Cortex of kidney (tissue), 1 donor: ENCODE measurements at places on chromosomes 11 and 22.

DNA sequence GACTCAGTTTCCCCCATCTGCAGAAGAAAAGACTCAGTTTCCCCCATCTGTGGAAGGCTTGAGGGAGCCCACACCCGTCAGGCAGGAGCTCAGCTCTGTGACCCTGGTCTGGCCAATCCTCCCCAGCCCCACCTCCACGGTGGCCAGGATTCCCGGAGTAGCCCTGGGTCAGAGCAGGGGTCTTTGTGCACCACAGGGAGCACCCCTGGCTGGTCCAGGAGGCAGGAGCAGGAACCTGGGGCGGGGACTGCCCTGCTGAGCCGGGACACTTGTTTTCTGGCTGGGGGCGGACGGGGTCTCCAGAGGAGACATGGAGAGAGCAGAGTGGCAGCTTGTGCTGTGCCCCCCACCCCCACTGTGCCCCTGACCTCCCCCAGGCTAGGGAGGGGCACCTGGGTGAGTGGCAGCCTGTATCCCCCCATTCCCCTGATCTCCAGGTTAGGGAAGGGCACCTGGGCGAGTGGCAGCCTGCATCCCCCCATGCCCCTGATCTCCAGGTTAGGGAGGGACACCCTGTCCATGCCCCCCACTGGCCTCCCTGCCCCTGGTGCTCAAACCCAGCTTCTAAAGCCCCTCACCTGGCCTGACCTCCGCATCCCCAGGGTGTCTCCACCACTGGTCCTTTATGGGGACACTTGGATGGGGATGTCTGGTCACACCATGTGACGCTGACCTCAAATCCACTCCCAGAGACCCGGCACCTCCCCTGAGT lies 18.8 kb downstream of the IL17REL start:
- no peak for DNase-seq

DNA sequence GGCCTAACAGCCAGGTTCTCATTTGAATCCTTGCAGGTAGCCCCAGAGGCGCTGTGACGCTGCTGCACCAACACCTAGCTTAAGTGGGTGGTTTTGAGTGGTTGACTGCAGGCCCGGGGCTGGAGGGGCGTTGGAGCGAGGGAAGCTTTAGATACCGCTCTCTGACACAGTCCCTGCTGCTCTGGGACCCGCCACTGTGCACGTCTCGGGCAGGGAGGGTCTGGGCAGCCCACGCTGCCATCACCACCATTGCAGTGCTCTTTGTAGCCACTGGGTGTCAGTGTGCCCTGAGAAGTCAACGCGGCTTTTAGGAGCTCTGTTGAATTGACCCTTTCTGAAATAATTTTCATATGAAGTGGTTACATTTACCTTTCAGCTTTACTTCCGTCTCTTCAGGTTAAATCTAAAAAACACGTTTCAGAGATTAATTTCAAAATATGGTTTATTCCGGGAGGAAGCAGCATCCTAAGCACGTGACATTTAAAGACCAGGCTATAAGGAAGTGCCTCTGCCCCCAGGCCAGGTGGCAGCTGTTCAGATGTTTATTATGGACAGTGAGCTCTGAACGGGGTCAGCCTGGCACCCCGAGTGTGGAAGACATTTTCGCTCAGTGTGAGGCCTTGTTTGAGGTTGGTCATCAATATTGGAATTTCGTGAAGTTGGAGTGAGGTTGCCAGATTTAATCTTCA lies 30.9 kb upstream of the PARVB start:
- DNase-seq, result no peak

- DNase-seq, result no peak
Observed at GRCh38 chr11:106619320-106619990, 398.8 kb downstream of the GUCY1A2 start.

- DNase-seq, result no peak
Observed at GRCh38 chr11:29996016-29996415, 20.8 kb downstream of the KCNA4 start.

DNA sequence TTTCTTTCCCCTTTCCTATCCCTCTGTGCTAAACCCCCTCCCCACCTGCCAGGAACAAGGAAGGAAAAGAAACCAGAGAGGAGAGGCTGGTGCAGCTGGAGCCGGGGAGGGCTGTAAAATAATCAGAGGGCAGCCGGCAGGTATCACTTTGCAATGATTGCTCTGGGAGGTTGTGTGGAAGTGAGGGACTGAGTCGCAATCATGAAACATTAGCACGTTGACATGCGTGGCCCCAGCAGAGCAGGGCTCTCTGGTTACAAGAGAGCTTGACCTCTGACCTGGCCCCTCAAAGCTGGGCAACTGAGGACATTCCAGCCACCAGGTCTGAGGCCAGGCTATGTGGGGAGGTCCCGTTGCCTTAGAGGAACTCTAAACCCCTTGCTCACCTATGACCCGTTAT lies 170.8 kb upstream of the BDNF start:
- no peak for DNase-seq

- no peak for DNase-seq
Observed at GRCh38 chr11:69005183-69005630, 7.8 kb downstream of the MRGPRF start.

- no peak for DNase-seq
Observed at GRCh38 chr11:7657306-7658025, 15.8 kb downstream of the CYB5R2 start.

DNA sequence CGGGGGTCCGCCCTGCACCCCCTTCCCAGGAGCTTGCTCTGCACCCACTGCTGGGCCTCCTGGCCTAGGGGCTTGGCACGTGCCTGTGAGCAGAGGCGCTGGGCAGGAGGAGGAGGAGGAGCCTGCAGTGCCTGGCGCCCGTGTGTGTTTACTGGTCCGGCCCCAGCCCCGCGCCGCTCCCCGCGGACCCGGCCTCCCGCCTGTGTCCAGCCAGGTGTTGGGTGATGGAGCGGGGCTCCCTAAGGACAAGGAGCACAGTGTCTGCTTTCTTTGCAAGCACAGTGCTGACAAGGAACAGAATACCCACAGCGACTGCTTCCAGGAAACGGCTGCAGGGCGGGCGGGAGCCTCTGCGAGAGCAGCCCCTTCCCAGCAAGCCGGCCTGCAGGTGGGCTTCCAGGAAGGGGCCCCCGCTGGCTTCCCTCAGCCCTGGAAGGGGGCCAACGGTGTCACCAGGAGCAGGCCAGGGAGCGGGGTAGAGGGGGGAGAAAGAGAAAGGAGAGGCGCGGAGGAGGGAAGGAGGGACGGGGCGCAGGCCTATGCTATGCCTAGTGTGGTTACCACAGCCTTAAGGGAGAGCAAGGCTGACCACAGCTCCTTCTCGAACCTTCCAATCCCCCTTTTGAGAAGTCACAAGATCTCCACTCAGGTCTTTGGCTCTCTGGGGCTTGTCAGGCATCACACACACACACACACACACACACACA lies 6.6 kb downstream of the H19 start:
- no peak for DNase-seq

DNA sequence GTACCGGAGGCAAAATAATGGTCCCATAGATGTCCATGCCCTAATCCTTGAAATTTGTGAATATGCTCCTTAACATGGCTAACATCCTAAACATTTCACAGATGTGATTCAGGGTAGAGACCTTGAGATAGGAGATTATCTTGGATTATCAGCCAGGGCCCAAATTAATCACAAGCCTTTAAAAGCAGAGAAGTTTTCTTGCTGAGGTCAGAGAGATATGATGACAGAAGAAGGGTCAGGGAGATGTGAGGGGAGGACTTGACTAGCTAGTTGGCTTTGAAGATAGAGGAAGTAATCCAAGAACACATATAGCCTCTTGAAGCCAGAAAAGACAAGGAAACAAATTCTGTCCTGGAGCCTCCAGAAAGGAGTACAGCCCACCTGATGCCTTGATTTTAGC lies 19.1 kb upstream of the FDX1 start:
- DNase-seq, result no peak

GRCh38 chr11:17764446-17765218 lies 30.1 kb downstream of the KCNC1 start:
- no peak for DNase-seq

DNA sequence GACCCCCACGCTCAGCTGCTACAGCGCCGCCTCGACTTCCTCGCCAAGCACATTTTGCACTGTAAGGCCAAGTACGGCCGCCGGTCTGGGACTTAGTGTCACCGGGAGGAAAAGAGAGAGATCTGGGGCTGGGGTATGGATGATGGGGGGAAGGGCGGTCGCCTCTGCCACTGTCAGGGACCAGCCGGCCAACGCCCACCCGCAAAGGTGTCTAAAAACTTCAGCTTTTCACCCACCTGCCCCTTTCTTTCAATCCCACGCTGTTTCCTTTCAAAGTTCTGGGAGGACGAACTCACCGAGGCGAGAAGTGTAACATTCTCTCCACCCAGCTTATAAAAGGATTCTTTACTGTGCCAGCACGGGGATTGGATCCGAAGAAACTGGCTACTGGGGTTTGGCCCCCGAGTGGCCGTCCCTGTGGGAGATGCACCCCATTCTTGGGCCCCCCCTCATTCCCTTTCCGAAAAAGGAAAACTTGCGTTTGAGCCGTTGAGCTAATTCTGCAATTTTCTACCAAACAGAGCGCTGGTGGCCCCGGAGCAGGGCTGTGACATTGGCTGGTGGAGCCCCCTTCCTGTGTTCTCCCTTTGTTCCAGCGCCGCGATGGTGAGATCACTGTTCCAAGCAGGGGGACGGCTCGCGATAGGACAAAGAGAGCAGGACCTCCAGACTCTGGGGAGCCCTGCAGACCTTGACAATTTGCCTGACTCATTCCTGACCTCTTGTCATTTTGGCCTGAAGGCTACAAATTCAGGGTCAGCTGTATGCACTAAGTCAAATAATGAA lies 1.8 kb downstream of the FJX1 start:
- DNase-seq, result no peak

- no peak for DNase-seq
Observed at GRCh38 chr11:119316729-119317591, at the start of gene MCAM. Gene MCAM (minus strand): TSS chr11:119317130. CDS start chr11:119317101, 29 bp downstream.

GRCh38 chr11:95378789-95379188 lies 147.8 kb upstream of the SESN3 start:
- DNase-seq, result no peak

DNA sequence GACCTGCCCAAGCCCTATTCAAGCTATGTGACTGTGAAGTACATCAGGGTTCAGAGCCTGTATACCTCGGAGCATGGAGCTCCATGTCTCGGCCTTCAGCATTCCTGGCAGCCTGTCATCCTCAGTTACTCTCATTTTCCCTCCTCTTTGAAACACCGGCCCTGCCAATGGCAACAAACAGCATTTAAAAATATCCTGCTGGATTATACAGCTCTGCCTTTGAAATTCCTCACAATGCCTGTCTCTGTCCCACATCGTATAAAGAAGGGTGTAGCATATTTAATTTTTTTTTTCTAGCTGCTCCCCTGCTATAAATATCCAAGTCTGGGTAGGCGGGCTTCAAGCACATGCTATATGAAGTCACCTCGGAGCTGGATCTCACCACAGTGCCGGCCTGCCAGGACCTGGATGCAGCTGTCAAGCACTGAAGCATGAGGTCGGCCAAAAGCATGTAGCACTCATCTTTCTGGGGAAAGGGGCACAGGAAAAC lies 11.8 kb downstream of the ABTB2 start:
- no peak for DNase-seq

DNA sequence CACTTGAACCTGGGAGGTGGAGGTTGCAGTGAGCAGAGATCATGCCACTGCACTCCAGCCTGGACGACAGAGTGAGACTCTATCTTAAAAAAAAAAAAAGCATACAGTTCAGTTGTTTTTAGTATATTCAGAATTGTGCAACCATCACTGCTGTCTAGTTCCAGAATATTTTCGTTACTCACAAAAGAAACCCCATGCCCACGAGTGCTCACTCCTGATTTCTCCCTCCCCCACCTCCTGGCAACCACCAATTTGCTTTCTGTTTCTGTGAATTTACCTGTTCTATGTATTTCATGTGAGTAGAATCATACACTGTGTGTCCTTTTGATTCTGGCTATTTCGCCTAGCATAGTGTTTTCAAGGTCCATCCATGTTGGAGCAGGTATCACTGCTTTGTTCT lies 24.8 kb downstream of the PTPRJ start:
- no peak for DNase-seq

DNA sequence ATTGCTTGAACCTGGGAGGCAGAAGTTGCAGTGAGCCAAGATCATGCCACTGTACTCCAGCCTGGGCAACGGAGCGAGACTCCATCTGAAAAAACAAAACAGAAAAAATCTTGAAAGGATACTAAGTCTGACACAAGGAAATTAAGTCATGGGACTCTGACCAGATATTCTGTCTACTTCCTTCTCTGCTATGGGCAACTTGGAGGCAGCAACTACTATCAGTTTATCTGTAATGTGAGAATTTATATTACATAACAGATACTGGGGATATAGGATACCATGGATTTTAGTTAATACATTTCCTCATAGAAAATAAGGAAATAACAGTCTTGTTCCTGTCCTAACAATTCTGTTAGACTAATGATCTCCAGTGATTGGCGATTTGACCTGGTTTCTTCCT lies 1.6 kb upstream of the SGSM3 start:
- DNase-seq, result no peak

DNA sequence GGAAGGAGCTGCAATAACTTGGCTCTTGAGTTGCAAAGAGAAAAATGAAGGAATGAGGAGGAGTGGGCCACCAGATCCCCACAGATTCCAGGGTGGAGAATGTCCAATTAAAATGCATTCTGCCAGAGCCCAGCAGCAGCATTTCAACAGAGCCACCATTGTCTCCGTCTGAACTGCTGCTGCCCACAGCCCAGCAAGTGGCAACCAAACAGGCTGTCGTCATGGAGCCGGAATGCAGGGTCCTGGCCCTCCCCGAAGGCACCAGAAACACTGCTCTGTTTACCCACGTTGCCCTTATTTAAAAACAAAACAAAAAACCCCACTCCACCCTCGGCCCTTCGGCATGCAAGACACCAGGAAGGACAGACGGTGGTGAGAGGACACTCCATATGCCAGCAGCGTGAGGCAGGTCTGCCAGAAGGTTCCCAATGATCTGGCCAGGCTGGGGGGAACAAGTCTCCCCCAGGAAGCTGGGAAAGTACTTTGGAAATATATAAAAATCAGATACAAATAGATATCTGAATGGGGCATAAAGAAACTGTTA lies 32.5 kb downstream of the PLEKHA7 start:
- no peak for DNase-seq

GRCh38 chr22:31244046-31244942 lies 32.2 kb downstream of the LIMK2 start:
- DNase-seq, result no peak

GRCh38 chr22:38312261-38312800 lies 4.9 kb downstream of the CSNK1E start:
- DNase-seq, result no peak

- no peak for DNase-seq
Observed at GRCh38 chr11:76810151-76810853, 27.1 kb downstream of the TSKU start.

GRCh38 chr11:89267660-89268302 lies 90.1 kb downstream of the TYR start:
- no peak for DNase-seq

DNA sequence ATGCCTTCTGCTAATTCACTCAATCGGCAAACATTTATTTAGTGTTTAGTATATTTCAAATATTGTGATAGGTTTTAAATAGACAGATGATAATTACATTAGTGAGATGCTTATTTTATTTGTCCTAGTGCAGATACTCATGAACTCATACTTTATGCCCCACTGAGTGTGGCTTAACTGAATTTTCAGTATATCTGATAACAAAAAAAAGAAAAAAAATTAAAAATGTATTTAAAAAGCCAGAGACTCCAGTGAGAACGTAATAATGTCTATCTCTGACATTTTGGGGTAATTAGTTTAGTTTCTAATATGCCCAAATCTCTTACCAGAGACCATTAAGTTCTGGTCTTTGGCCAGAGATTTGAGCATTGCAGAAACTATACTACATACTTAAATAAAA lies 332.6 kb upstream of the CHORDC1 start:
- DNase-seq, result no peak

GRCh38 chr11:124405581-124405980 lies 6.8 kb upstream of the OR8B3 start:
- no peak for DNase-seq
